ENCODE measurements at places on chromosomes 3 and 15.

DNA sequence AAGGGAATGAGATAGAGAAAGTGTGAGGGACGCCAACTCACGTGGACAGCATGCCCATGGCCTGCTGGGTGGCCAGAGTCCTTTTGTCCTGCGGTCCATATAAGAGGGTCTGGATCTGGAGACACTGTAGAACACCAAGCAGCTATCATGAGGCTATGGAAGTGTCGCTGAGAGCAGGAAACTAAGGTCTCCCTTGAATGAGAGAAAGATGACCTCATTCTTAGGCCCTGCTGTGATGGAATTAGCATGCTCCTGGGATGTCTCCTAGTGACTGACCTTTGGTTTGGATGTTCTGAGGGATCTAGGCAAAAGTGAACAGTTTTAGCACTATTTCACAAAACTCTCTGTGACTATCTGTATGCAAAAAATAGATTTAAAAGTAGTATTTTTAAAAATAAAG is 34.4 kb downstream of the SYNM start:
- DNase-seq: no peak

GRCh38 chr3:188772886-188773285 is 398.9 kb upstream of the TPRG1 start:
- DNase-seq: no peak

- DNase-seq: no peak
Measured at GRCh38 chr3:131957980-131958379, 76.8 kb downstream of the CPNE4 start.

DNA sequence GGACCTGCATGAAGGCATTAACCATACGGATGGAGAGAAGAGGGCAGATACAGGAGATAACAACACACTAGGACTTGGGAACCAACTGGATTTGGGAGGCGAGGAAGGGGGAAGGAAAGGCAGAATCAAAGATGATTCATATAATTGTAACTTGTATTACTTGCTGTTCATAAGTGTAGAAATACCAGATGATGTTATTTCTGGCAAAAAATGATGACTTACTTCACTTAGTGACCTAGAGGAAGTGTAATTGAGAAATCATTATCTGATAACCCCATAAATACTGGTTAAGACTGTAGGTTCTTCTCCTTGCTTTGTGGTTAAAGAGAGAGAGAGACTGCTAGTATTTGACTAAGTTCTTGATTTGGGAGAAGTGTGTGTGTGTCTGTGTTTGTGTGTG is 50.5 kb upstream of the GK5 start:
- DNase-seq: no peak

DNA sequence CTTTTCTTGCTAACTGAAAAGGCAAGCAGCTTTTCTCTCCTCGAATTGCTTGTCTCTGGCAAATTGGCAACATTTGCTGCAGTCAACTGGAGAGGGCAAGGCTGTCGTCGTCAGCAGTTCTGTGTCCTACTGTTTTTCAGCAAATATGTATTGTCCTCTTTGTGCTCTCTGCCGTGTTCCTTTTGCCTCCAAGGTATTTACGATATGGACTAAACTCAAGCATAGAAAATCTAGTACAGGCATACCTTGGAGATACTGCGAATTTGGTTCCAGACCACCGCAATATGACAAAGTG is 558 bp upstream of the SLC30A4 start:
- no peak for DNase-seq

GRCh38 chr15:83571820-83572707 is 81.9 kb upstream of the ADAMTSL3 start:
- no peak for DNase-seq

- peak; percentile 51 for DNase-seq
Measured at GRCh38 chr3:138862924-138863775, 28.4 kb upstream of the PIK3CB start.

DNA sequence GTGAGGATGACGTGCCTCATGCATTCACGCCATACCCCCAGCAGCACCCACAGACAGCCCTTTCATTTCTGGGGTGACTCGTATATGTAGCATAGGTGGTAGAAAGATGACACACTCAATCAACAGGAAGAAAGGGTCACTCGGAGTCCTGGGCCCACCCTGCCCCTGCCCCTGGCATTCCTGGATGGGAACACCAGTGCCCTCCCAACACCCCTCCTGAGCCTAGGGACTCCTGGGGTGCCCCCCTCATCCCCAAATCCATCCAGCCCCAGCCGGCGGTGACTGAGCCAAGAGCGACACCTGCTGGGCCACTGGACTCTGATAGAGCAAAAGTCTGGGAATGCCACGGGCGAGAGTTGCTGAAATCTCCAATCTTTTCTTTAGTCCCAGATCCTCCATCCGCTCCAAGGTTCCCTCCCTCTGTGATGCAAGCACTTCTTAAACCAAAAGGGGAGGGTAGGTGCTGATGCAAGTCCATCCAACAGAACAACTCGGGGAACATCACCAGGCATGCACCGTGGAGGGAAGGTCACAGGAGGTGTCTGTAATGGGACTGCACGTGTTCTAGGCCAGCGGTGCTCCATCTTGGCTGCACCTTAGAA is 31.1 kb downstream of the ACAN start:
- peak; percentile 44 for DNase-seq

- no peak for DNase-seq
Measured at GRCh38 chr15:90667073-90667754, 49.9 kb upstream of the BLM start.

DNA sequence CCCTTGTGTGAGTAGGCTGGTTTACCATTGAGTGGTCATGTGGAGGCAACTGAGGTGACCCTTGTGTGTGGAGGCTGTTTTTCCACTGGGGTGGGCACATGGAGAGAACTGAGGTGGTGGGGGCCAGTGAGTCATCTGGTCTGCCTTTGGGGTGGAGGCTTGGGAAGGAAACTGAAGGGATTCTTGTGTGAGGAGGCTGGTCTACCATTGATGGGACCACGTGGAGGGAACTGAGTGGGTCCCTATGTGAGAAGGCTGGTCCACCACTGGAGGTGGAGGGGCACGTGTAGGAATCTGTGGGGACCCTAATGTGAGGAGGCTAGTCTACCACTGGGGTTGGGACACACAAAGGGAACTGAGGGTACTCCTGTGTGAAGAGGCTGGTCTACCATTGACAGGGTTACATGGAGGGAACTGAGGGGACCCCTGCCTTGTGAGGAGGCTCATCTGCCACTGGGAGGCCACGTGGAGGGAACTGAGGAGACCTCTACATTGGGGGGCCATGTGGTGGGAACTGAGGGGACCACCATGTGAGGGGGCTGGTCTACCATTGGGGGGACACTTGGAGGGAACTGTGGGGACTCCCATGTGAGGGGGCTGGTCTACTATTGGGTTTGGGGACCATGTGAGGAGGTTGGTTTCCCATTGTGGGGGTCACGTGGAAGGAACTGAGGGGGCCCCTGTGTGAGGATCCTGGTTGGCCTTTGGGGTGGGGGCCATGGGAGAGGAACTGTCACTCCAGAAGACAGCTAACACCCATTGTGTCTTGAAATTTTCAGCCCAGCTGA is 164.5 kb downstream of the WNT7A start:
- no peak for DNase-seq

- no peak for DNase-seq
Measured at GRCh38 chr15:96327155-96327741, 3.3 kb upstream of the NR2F2 start.

Measured in CD4-positive, alpha-beta T cell (primary cell).